ENCODE measurements at places on chromosomes 12 and 14. TPM values are rescaled to one million over a fixed set of nuclear protein-coding genes. Genes with fewer than 3 reads are reported as not detected.

DNA sequence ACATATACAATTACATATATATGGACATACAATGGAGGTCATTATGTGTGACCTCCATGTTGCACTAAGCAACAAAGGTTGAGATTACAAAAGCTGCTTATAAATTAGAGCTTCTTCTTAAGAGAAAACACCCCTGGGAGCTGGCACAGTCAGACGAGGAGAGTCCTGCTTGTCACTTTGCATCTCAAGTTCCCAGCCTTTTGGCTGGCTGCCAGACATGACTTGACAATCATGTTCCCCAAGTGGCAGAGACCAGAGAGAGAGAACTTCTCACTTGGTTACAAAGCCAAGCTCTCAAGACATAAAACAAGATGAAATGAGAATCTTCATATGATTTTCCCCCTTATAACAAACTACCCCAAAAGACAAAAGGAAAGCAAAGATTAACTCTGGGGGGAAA lies 8.5 kb upstream of the SYNJ2BP start:
- no peak for DNase-seq

DNA sequence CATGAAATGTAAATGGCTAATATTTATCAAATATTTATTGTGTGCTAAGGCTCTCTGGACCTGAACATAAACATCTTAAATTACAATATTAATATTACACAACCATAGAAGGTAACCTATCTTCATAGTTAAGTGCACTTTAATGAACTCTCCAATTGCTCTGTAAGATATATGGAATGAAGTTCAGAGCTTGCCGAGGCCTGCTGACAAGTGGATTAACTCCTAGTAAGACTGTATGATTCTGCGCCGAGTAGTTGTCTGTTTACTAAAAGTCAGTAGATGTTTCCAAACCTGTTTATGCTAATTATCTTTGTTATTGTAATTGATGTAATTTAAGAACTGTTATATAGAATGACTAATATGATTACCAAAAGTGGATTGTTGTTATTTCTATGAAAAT lies 77.2 kb downstream of the PTPRR start:
- no peak for DNase-seq

TCL1B gene
- total RNA-seq: not detected

DNA sequence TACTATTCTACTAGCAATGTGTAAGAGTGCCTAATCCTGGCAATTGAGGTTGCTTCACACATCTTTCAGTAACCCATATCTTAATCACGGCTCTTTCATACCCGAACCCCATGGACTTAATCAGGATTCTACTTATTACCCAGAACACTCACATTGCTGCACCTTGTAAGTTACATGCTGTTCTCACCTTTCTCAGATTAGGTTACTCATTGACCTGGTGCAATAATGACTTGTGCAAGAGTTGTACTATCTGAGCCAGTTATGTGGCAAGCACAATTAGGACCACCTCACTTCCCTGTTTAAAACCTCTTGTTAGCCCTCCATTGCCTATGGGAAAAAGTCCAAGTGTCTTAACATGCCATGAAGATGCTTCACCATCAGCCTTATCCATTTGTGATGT lies 306.7 kb upstream of the E2F7 start:
- DNase-seq: no peak

GRCh38 chr12:38906482-38907200 lies 1.2 kb upstream of the CPNE8 start:
- peak; percentile 91 for DNase-seq

DNA sequence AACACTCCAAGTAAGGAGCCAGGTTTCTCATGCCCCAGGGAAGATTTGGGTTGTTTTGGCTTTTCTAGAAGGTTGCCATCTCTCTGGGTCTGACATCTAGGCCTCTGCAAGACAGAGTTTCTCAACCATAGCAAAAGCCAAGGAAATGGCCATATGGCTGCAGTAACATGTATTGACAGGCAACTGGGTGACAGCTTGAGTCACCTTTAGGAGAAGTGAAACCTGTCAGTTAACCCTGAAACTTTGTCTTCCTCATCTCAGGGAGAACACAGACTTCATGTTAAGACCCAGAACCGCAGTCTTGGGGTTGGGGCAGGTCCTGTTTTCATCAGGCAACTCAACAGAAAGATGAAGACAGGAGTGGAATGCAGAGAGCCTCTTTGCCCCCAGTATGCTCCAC lies 46.0 kb upstream of the PLBD1 start:
- DNase-seq: no peak

Measured in suprapubic skin (tissue), 4 donors.